CD14-positive monocyte (primary cell): ENCODE measurements at places on chromosomes 4 and X. TPM values are rescaled to one million over a fixed set of nuclear protein-coding genes. Genes with fewer than 3 reads are reported as not detected.

DNA sequence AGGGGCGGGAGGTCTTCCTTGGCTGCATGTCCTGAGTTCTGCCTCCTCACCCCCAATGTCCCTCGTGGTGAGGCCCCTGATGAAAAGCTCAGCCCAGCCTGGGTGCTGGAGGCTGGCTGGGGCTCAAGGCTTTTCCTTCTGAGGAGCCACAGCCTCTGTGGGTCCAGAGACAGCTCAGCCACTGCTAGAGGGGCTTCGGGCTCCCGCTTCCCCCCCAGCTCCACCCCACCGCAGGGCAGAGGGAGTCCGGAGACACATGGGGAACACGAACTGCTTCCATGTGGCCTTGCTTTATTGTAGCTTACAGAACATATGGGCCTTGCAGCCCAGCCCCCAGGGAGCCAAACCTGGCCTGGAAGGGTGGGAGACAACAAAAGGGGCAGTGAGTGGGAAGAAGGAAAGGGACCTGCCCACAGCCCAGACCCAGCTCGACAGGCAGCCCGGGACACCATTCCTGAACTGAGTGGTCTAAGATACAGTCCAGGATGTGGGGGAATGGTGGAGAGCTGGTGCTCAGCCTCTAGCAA lies 89.9 kb upstream of the NKX1-1 start:
- H3K27me3 ChIP-seq, result no peaks in the 10 kb centered on the region
- H3K36me3 ChIP-seq, result no peaks in the 10 kb centered on the region
- H3K27ac ChIP-seq, result no peak overlapping the region
- no peaks in the 10 kb centered on the region for H3K4me1 ChIP-seq

- no peak for DNase-seq
- H3K27ac ChIP-seq, result no peak overlapping the region
- no peaks in the 10 kb centered on the region for H3K4me1 ChIP-seq
- no peak overlapping the region for H3K4me3 ChIP-seq
- no peaks in the 10 kb centered on the region for H3K27me3 ChIP-seq
Observed at GRCh38 chrX:77427611-77428010, 19.6 kb upstream of the FGF16 start.

DNA sequence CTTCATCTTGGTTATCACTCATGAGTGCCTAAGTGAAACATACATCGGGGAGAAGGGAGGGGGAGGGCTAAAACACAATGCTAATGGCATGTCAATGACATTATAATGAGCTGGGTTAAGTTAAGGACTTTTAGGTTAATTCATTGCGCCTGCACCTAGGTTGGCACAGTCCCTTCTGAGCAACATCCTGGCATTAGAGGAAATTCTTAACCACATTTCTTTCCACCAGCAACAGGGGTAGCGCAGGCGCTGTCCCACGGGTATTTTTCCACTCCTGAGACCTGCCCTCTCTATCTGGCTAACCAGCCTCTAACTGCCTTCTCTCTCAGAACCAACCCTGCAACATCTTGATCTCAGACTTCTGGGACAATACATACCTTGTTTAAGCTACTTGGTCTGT lies 39.0 kb upstream of the PROM1 start:
- no peaks in the 10 kb centered on the region for H3K36me3 ChIP-seq
- H3K27me3 ChIP-seq, result no peaks in the 10 kb centered on the region
- peaks cover 10% of the 10 kb centered on the region for H3K4me1 ChIP-seq
- DNase-seq, result no peak

DNA sequence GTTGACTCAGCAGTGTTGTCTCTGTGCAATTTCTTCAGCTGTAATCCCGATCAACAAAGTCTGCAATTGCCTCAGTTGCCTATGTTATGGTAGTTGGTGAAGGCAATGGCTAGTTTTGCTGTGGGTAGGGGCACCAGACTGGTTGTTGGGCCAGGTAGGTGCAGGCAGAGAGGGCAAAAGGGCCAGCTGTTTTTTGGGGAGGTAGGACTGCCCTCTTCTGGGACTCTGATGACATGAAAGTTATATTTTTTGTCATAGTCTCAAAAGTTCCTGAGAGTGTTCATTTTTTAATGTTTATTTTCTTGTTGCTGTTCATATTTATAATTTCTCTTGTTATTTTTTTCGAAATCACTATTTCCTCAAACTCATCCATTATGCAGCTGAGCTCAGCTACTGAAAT lies 25.1 kb downstream of the DCAF12L2 start:
- H3K27ac ChIP-seq, result no peak overlapping the region
- H3K36me3 ChIP-seq, result no peaks in the 10 kb centered on the region
- H3K27me3 ChIP-seq, result no peaks in the 10 kb centered on the region
- H3K4me3 ChIP-seq, result no peak overlapping the region
- DNase-seq, result no peak
- no peaks in the 10 kb centered on the region for H3K4me1 ChIP-seq

DNA sequence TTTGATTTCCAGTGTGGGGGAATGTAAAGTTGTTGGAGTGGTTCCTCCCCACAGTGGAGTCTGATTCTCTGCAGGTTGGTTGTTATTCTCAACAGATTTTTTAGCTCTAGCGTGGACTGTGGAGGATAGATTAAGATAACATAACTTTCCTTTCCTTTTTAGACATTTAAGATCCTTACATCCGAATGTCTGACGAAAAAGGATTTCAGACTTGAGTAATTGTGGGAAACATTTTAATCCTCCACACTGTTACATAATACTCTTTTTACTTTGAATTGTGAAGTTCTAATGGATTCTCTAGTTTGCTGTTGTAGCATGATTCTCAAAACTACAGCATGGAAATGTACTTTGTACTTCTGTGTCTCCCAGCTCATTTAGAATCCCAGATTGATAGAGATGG lies 107.8 kb downstream of the ARHGAP10 start:
- H3K4me1 ChIP-seq, result peaks cover 14% of the 10 kb centered on the region
- DNase-seq, result no peak
- no peak overlapping the region for H3K4me3 ChIP-seq

DNA sequence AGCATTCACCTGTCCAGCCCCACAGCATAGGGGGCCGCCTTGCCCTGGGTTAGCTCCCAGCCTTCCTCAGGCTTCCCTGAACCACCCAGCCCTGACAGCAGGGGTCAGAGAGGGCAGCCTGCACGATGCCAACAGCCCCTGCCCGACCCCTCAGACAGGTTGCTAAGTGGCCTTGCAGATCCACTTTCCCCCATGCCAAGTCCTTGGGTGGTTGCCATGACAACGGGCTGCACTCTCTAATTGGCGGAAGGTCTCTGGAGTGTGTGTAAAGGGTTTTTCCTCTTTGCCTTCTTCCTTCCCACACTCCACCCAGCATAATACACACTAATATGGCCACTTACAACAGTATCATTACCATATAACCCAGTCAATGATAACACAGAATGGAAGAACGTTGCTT lies 99.6 kb upstream of the AFAP1 start:
- no peaks in the 10 kb centered on the region for H3K36me3 ChIP-seq
- no peak overlapping the region for H3K27ac ChIP-seq
- no peak for DNase-seq
- H3K4me3 ChIP-seq, result no peak overlapping the region

- H3K4me1 ChIP-seq, result no peaks in the 10 kb centered on the region
- no peak overlapping the region for H3K27ac ChIP-seq
- H3K4me3 ChIP-seq, result no peak overlapping the region
- no peak for DNase-seq
- H3K36me3 ChIP-seq, result no peaks in the 10 kb centered on the region
Observed at GRCh38 chrX:12693754-12694153, 97.5 kb upstream of the PRPS2 start.

GRCh38 chr4:64200001-64200555 lies 209.2 kb downstream of the TECRL start:
- H3K4me3 ChIP-seq, result no peak overlapping the region
- H3K36me3 ChIP-seq, result no peaks in the 10 kb centered on the region
- H3K27ac ChIP-seq, result no peak overlapping the region
- no peak for DNase-seq
- H3K27me3 ChIP-seq, result no peaks in the 10 kb centered on the region

DNA sequence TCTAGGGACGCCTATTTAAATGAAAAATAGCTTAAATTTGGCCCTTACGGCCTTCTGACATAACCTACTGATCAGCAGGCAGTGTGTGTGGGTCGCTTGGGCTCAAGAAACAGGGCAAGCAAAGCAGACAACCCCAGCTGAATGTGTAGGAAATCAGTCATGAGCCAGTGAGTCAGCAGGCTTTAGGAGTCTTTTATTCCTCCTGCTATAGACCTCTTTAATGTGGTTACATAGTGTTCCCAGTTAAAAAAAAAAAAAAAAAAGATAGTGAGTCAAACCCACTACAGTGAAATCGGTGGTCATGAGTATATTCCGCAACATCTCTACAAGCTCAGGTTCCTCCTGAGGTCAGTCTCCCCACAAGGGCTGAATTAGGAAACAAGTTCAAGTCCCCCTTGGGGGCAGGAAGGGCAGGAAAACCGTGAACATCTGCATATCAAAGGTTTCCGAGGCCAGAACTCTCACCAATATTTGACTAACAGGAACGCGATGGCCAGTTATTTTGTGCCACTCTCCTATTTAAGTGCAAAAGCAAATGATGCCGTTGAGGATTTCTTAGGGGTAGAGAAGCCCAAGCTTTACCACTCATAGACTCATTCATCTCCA lies 32.7 kb downstream of the ACSL1 start:
- DNase-seq, result peak; percentile 89
- H3K27me3 ChIP-seq, result no peaks in the 10 kb centered on the region
- H3K4me1 ChIP-seq, result peaks cover 22% of the 10 kb centered on the region
- peak overlapping the region; percentile 81 for H3K27ac ChIP-seq
- peak overlapping the region; percentile 34 for H3K4me3 ChIP-seq
- peaks cover 53% of the 10 kb centered on the region for H3K36me3 ChIP-seq

GRCh38 chr4:121140716-121141460 lies 23.2 kb downstream of the TNIP3 start:
- no peak for DNase-seq
- H3K36me3 ChIP-seq, result no peaks in the 10 kb centered on the region
- H3K27me3 ChIP-seq, result no peaks in the 10 kb centered on the region

- H3K27ac ChIP-seq, result no peak overlapping the region
- H3K27me3 ChIP-seq, result peaks cover 30% of the 10 kb centered on the region
- no peak for DNase-seq
- H3K36me3 ChIP-seq, result no peaks in the 10 kb centered on the region
- H3K4me3 ChIP-seq, result no peak overlapping the region
Observed at GRCh38 chr4:148434075-148434773, 8.0 kb downstream of the NR3C2 start.

GRCh38 chr4:112213091-112213490 lies 18.5 kb upstream of the AP1AR start:
- DNase-seq, result peak; percentile 47
- H3K4me3 ChIP-seq, result no peak overlapping the region

DNA sequence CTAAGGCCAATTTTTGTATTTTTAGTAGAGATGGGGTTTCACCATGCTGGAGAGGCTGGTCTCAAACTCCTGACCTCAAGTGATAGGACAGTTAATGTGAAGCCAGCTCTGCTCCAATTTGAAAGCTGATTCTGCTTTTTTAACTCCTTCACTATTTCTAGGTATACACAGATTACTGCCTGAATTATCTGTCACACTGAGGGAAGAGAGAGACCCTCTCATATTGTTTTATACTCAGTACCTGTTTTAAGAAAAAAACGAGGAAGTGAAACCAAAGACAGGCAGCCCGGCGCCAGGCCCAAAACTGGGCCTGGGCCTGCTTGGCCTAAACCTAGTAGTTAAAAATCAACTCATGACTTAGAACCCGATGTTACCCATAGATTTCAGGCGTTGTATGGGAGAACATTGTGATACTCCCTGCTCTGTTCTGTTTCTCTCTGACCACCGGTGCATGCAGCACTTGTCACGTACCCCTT lies 1601.5 kb upstream of the PCDH10 start:
- H3K27me3 ChIP-seq, result no peaks in the 10 kb centered on the region
- H3K36me3 ChIP-seq, result no peaks in the 10 kb centered on the region
- no peak for DNase-seq
- no peak overlapping the region for H3K27ac ChIP-seq
- H3K4me1 ChIP-seq, result no peaks in the 10 kb centered on the region

DNA sequence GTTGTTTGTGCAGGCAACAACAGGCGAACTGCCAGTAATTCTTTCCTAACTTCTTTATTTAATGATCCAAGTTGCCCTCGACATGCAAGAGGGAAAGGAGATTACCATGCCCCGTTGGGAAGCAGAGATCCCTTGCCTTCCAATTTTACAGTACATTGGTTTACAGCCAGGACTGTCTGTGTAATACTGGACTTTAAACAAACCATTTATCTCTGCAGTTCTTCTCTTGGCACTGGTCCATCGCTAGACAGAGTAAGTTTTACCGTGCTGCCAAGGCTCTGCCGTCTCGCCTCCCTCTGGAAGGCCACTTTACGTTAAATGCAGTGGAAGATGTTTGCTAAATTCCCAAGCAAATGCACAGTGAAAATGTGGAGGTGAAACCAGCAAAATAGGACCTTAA lies 660.3 kb upstream of the PRKX start:
- H3K4me1 ChIP-seq, result no peaks in the 10 kb centered on the region
- no peak overlapping the region for H3K27ac ChIP-seq
- no peak for DNase-seq
- no peaks in the 10 kb centered on the region for H3K36me3 ChIP-seq
- H3K4me3 ChIP-seq, result no peak overlapping the region
- H3K27me3 ChIP-seq, result no peaks in the 10 kb centered on the region

DNA sequence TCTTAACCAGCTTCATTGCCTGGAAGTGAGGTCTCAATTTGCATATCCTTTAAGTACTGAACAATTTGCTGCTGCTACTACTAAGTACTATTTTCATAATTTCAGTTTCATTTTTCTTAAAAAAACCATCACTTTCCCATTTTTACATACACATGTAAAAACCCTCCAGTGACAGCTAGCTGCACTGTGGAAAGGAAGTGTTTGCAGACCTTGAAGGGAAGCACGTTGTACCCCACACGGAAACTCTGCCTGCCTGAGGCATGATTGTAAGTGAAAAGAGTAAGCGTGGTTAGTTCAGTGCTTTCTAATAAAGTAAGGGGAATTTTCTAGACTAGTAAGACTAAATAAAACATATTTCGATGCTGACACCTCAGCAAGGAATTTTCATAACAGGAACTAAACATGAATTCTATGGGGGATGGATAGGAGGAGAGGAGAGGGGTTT lies 103.6 kb downstream of the RAPGEF2 start:
- no peaks in the 10 kb centered on the region for H3K36me3 ChIP-seq
- H3K4me1 ChIP-seq, result peaks cover 18% of the 10 kb centered on the region
- H3K27ac ChIP-seq, result no peak overlapping the region
- H3K4me3 ChIP-seq, result no peak overlapping the region

DNA sequence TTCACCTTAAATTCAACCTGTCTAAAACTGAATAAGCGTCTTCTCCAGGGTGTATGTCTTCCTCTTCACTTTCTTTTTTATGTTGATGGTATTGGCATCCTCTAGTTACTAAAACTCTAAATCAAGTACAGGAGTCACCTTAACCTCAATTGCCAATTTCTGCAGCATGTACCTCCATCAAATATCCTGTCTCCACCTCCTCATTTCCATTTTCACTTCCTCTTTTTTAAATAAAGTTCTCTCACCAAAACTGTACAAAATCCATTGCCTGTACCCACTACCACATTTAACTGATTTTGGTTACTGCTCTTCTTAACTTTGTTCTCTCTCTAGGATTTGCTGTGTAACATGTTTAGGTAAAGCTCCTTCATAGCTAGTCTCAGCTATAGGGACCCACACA lies 9.2 kb upstream of the NPFFR2 start:
- no peak overlapping the region for H3K4me3 ChIP-seq
- no peak for DNase-seq
- H3K27me3 ChIP-seq, result no peaks in the 10 kb centered on the region
- H3K4me1 ChIP-seq, result no peaks in the 10 kb centered on the region
- H3K36me3 ChIP-seq, result no peaks in the 10 kb centered on the region

The CABS1 gene
- polyA plus RNA-seq, result not detected in 2 replicates

The GALNTL6 gene
- polyA plus RNA-seq, result 0.05 and 0.06 TPM in 2 replicates

The GAGE12J gene
- polyA plus RNA-seq, result not detected in 2 replicates

The CYP2U1 gene
- polyA plus RNA-seq, result 1.5 TPM

The SERPINA7 gene
- not detected in 2 replicates for polyA plus RNA-seq

The FGFBP1 gene
- not detected for polyA plus RNA-seq

The TAB3 gene
- 6.3 and 11.8 TPM in 2 replicates for polyA plus RNA-seq

The TREX2 gene
- 1.1 and 1.5 TPM in 2 replicates for polyA plus RNA-seq

The CFAP97 gene
- polyA plus RNA-seq, result 1.1 and 2.7 TPM in 2 replicates
